ENCODE measurements at places on chromosomes 12 and 14.

DNA sequence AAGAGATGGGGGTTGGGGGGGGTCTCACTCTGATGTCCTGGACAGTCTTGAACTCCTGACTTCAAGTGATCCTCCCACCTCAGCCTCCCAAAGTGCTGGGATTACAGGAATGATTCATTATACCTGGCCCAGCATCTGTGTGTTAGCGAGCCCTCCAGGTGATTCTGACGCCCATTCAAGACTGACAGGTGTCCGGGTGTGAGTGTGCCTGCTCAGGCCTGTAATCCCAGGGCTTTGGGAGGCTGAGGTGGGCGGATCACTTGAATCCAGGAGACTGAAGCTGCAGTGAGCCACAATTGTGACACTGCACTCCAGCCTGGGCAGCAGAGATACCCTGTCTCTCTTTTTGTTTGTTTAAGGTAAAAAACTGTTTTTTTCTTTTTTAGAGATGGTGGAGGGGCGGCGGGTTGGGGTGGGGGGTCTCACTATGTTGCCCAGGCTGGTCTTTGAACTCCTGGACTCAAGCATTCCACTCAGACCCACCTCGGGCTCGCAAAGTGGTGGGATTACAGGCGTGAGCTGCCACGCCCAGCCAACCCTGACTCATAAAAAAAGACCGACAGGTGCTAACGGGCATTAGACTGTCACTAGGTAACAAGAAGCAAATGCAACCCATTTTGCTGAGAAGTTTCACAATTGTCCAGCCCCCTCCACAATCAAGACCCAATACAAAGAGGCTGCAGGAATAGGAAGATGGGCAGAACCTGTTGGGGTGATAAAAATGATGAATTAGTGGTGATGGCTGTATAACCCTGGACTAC, 4.7 kb downstream of the VSIG10 start:
- DNase-seq = no peak

DNA sequence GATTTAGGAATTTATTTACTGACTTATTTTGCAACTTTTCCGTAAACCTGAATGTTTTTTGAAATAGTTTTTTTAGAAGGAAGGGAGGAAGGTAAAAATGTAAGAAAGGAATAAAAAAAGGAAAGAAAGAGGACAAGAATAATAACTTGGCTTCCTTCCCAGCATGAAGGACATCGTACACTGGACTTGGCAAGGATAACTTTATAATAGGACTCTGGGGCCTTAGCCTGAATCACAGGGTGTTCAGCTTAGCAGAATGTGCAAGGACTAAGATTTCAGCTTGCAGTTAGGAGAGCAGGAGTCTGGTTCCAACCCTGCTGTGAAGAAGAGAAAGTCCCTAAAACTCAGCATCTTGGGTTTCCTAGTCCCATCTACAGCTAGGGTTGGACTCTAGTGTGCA, 1053.3 kb downstream of the VRK1 start:
- no peak for DNase-seq

DNA sequence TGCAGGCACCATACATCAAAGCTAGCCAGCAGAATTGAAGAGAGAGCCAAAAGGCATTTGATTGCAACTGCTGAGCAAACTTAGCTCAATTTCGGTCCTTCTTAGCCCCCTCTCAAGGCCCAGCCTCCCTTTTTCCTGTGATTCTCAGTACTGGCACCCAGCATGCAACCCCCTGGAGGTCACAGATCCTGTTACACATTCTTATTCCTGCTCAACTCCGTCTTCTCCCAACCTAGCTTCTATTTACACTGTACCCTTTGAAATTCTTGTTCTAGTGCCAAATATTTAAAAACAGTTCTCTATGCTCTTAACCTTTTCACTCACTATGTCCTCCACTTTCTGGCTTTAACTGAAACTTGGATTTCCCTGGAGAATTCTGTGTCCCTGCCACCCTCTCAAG, 131.3 kb upstream of the CPSF6 start:
- DNase-seq = no peak

DNA sequence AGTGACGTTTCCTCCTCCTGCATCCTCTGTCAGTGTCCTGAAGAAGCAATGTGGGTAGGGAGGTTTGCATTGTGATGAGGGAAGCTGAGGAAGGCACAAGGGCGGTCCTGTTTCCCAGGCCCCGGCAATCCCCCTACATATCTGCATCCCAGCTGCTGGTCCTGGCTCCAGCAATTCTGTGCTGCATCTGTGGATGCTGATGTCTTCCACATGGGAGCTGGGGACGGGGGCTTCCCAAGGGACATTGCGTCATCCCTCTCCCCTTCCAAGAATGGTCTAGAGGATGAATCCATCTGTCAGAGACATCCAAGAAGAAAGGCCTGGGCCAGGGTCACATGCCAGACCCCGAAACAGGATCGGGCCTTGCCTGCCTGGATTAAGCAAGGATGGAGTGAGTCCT, 52.1 kb downstream of the TSPAN11 start:
- DNase-seq = peak; percentile 80

- no peak for DNase-seq
Observed at GRCh38 chr14:76589246-76589645, 172.0 kb upstream of the VASH1 start.

GRCh38 chr12:117501076-117501869, 139.8 kb upstream of the NOS1 start:
- no peak for DNase-seq

- no peak for DNase-seq
Observed at GRCh38 chr12:49030119-49030518, 11.5 kb upstream of the PRKAG1 start.

DNA sequence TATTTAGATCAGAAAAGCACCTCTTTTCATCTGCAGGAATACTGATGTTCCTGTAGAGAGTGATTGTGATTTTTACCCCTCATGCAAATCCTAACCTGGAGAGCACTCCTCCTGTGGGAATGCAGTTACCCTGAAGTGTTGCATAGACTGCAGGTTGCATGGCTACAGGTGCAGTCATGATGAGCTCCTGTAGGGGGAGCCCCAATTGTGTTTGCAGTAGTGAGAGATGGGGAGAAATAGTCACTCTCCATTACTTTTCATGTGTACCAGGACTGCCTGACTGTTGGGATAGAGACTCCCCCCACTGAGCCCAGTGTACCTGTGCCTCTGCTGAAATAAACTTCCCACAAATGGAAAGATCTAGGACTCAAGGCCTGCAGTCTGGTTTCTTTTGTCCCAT, 1086.5 kb downstream of the SLC6A15 start:
- no peak for DNase-seq

DNA sequence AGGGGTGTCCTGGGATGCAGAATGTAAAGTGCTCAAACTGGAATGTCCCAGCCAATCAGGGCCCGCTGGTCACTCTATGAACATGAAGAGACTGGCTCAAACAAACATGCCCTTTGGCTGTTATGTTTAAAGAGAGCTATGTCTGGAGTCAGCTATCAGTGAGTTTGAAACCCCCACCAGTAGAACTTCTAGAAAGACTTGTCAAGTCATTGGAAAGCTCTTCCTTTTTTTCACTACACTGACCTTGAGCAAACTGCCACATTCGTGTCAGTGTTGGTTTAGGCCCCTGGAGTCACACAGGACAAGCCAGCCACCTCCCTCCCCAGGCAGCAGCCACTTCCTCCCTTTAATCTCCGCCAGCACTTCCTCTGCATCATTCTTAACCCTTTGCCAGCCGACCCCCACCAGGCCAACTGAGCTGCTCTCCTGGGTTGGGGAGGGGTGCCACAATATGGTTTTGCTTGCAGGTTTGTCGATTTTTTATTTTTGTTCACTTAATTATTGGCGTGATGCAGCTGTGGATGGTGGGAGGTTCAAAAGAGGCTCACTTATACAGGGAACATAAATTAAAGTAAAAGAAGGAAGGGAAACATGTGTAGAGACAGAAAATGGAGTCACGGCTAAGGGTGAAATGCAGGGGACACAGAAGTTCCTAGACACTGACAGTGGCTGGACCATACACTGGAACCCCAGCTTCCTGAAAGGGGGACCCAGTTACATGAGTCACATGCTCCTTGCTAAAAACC, 25.3 kb downstream of the CMKLR1 start:
- peak; percentile 56 for DNase-seq

- no peak for DNase-seq
Observed at GRCh38 chr12:109127533-109128242, 11.3 kb downstream of the ACACB start.

DNA sequence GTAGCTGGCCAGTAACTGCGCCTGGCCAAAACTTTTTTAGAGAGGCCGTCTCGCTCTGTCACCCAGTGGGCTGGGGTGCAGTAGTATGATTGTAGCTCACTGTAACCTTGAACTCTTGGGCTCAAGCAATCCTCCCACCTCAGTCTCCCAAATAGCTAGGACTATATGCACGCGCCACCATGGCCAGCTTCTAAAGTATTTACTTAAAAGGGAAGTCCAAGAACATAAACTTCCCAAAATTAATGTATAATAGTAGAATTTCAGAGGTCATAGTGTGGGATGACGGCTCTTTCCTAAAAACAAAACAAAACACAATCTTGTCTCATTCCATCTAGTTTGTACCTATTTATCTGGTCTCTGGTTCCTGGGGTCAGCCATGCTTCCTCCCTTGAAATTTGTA, 42.2 kb upstream of the FOS start:
- DNase-seq = no peak

DNA sequence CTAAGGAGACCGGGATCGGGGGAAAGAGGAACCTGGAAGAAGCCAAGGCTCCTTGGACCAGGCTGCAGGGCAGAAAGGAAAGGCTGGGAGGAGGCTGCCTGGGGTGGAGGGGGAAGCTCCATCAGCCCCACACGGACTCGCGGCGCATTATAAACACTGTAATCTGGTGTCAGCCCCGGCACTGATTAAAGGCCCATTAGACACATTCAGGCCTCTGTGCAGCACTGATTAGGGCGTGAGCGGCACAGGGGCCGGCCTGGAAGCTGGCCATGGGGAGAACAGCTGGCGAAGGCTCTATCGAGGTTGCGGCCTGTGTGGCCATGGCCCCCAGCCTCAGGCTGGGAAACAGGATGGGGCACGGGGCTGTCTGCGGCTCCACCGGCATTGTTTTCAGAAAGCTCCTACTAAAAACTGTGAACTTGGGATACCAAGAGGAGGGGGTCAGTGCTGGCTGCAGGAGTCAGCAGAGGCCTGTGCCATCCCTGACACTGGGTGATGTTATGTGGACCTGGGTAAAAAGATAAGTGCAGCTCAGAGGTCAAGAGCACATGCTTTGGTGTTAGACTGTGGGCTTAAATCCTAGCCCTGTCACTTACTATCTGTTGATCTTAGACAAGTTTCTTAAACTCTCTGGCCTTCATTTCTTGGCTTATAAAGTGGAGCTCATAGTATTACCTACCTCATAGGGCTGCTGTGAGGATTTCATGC, 10.6 kb downstream of the ACVRL1 start:
- DNase-seq = no peak

Measured in heart left ventricle (tissue), 16 donors.